ENCODE measurements at places on chromosomes 4 and X.

DNA sequence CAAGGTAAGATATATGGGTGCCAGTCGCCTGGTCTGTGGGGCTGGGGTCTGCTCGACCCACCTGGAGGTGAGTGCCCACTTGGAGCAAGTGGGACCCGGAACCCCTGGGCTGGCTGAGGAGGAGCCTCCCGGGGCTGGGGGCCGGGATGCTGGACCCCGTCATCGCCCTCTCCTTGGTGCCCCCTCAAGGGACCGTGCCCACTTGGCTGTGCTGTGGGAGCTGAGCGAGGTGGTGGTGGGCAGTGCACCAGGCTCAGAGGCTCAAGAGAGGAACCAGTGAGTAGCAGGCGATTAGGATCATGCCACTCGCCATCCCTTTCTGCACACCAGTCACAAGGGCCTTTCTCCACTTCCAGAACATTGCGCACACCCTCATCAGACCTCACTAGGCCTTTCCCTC is 203.8 kb upstream of the PSAPL1 start:
- DNase-seq, result no peak

DNA sequence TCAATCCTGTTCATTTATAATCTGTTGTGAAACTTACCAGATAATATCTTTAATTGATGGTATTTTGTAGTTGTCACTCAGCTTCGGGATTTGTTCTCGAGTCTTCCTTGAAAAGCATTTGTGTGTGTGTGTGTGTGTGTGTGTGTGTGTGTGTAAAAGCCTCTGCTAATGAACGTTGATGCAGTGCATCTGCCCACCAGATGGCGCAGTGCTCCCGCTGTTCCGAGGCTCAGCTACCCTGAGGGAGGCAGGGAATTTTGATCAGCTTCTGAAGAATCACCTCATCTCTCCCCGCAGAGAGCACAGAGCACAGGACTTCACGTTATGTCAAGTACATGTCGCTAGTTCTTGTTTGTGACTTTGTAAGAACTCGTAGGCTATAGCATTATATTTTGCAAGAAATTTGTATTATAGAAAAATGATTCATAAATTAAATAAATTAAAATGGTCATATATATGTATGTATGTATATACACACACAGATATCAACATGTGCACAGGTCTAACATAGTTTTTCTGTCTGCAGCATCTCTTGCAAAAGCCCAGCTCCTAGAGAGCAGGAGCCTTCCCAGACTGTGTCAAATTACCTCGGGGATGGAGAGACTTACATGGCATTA is 316.7 kb upstream of the IGFBP7 start:
- no peak for DNase-seq

- no peak for DNase-seq
Measured at GRCh38 chrX:103586659-103587058, 1.3 kb downstream of the TCEAL4 start.

GRCh38 chr4:17055788-17056187 is 157.3 kb upstream of the LDB2 start:
- no peak for DNase-seq

GRCh38 chrX:131441033-131441432 is 102.8 kb upstream of the OR13H1 start:
- no peak for DNase-seq

DNA sequence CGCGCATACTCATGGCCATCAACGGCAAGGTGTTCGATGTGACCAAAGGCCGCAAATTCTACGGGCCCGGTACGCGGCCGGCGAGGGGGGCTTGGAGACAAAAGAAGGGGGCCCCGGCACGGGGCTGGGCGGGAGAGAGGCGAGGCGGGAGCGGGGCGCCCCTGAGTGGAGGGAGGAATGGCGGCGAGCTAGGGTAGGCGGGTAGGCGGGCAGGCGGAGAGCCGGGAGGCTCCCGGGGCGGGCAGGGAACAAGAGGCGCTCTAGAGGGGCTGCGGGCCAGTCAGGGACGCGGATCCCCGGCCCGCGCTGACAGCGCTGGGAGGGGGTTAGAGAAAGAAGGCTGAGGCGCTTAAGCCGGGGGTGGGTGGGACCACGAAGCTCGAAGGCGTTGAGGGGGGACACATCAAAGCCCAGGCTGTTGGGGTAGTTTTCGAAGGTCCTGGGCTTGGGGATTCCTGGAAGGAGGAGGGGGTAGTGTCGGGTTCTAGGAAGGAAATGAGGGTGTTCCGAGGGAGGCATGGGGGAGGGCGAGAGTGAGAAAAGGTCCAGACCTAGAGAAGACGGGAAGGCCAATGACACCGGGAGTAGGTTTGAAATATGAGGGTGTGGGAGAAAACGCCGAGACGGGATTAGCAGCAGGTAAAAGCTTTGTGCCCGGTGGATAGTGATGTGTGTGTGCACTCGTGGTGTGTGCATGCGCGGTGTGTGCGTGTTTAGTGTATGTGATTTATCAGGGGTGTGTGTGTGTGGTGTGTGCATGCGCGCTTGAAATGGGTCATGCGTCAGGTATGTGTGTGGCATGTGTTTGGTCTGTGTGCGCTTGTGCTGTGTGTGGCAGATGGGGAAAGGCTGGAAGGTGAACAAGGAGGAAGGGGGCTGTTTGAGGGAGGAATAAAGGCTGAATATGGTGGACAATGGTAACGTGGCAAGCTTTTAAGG is 807 bp downstream of the PGRMC1 start:
- DNase-seq, result no peak

- DNase-seq, result no peak
Measured at GRCh38 chr4:37837446-37837845, 11.0 kb downstream of the PGM2 start.

DNA sequence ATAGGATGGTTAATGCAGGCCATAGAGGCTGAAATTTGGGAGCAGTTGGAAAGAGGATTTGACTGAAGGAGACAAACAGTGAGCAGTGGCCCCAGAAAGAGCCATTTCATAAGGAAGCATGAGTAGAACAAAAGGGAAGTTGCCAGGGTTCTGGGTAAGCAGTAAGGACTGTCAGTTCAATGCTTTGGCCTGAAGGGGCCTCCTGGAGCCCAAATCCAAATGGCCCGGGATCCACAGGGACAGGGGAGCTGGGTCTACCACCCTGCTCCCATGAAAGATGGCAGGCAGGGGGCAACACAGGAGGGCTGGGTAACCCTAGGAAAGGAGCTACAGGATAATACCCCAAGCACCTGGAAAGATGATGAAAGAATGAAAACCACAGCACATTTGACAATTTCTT is 4.1 kb upstream of the INTS6L start:
- DNase-seq, result no peak

DNA sequence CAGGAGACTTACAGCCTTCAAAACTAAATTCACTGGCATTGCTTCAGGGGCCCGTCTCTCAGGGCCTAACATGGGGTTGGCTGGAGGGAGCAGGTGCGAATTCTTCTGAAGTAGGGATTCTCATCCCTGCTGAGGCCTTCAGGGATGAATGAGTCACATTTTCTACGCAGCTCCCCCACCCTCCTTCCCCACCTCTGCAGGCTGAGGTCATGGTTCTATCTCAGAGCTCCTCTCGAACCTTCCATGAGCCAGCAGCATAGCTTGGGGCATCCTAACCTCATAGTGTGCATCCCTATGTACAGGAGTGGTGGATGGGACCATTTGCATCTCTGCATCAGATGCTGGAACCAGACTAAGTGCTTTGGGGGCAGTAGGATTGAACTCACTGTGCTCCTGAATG is 309.2 kb downstream of the EVC2 start:
- no peak for DNase-seq

GRCh38 chr4:4432341-4433125 is 45.6 kb downstream of the NSG1 start:
- no peak for DNase-seq

DNA sequence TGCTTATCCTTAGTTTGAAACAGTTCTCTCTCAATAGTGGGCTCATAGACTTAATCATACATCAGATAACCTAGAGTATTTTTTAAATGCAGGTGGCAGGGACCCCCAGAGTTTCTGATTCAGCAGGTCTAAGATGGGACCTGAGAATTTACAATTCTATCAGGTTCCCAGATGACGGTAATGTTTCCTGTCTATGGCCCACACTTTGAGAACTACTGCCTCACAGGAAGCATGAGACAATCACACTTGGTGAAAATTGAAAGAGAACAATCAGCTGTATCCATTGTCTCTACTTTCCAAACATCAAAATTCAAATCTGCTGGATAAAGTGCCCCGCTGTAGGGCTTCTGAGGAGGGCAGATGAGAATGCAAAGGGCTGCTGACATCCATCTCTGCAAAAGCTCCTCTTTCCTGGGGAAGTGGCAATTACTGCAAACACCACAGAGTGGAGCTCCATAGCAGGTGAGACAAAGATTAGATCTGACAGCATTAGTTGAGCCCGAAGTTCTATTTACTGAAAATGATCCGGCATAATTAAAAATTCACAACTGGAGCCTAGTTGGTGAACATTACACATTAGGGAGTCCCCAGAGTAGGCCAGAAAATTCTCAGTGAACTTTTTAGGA is 187.8 kb upstream of the MBNL3 start:
- no peak for DNase-seq

DNA sequence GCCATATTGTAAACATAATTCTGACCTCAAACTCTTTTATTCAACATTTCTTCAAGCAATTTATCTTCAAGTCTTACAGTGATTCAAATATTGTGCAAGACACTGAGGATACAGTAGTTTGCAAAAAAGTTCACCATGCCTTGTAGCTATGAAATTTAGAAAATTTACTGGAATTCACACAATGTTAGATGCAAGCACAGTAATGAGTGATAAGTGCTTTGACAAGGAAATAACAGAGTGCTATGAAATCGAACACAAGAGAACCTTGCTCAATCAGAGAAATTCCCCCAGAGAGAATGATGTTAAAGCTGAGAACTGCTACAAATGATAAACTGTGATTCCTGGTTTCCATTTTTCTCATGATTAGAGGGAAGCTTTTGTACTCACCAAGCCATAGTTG is 952.9 kb downstream of the FAT4 start:
- DNase-seq, result no peak

DNA sequence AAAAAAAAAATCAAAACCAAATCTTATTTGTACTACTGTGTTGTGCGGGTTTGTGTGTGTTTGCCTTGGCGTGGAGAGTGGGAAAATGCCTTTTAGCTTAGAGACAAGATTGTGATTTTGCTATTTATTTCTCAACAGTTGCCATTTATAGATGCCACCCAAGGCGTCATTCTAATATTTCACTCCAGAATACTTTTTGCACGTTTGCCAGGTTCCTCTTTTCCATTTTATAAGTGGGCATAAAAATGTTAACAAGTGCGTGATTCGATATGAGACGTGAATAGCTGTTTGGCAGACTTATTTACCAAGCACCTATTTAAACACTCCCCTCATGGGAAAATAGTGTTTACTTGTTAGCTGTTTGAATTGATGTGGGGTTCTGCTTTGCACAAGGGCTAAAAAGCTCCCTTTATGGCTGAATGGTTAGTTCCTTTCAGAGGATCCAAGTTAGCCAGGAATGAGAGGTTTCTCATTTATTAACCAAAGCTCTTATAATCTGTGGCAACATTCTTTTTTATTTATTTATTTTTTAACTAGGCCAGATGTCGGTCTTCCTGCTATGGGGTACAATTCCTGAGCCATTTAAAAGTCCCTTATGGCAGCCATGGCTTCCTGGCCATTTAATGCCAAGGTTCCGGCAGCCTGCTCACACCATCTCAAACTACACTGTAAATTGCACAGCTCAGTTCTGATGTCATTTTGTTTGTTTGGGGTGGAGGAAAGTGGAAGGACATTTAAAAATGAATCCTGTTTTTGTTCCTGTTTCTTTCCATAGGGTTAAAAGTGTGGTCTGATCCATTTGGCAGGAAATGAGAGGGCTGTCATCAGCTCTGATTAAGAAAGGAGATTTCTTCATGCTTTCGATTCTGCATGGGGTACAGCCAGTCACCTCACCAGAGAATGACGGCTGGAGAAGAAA is 14.6 kb downstream of the SMIM20 start:
- no peak for DNase-seq

DNA sequence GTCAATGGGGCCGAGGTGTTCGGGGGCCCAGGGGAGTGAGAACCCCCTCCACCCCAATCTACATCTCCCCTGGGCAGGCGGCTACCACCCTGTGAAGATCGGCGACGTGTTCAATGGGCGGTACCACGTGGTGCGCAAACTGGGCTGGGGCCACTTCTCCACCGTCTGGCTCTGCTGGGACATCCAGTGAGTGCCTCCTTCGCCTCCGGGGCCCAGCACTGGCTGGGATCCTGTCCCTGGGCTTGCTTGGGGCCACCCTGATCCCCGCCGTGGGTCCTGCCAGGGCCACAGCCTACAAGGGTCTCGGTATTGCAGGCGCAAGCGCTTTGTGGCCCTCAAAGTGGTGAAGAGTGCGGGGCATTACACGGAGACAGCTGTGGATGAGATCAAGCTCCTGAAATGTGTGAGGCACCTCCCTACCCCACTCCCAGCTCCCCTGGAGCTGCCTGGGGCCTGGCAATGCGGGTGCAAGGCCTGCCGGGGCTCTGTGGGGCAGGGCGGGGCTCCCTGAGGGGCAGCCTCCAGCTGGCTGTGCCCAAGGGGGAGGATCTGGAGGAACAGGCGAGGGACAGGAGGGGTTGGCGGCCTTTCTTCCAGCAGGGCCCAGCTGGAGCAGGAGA is 697 bp downstream of the SRPK3 start:
- no peak for DNase-seq

GRCh38 chr4:67521506-67521905 is 23.8 kb downstream of the CENPC start:
- no peak for DNase-seq

Data from cortex of kidney (tissue), 1 donor.